Inflammatory macrophage treated with lipopolysaccharide for 4 hours (primary cell): ENCODE measurements at places on chromosomes 1 and 21.

- no peak for DNase-seq
These were observed 65.1 kb downstream of the COL18A1 start for GRCh38 chr21:45470087-45470515.

GRCh38 chr21:42102991-42103390 lies 31.9 kb downstream of the UMODL1 start:
- DNase-seq = no peak

DNA sequence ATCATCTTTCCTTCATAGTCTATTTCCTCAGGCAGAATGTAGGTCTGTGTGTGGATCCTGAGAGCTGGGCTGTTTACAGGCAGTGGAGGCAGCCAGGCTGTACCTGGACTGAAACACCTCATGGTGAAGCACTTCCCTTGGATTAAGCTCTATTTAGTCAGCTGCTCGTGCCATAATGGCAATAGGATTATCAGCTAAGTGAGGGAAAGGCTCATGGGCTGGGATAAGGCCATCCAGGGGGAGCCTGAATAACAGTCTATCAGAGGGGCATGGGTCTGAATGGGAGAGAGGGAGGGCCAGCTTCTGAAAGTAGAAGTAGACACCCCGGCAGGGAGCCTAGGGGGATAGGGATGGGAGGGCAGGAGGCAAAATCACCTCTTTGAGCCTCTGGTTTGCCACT lies 8.3 kb downstream of the RNASEL start:
- DNase-seq = no peak

DNA sequence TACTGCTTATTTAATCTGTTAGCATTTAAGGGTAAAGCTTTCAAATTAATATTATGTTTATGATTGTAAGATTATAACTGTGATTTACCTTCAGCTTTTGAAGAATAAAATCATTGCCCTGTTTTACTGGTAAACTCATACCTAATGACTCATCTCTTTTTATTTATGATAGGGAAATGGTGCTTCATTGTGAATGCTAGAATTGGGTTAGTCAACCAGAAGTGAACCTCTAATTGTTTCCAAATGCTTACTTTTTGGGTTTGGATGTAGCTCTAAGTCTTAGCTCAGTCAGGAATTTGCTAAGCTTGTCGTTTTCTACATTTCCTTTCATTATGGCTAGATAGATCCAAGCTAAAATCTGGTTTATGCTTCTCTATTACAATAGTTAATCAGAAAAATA lies 59.4 kb downstream of the SLC30A7 start:
- no peak for DNase-seq

GRCh38 chr1:96338622-96339021 lies 383.0 kb upstream of the PTBP2 start:
- DNase-seq = no peak
